Right cardiac atrium (tissue), 5 donors: ENCODE measurements at places on chromosomes 1 and 21. TPM values are rescaled to one million over a fixed set of nuclear protein-coding genes. Genes with fewer than 3 reads are reported as not detected.

- peak; percentile 73 for DNase-seq
These were observed 404 bp upstream of the SCMH1 start for GRCh38 chr1:41242342-41243078.

DNA sequence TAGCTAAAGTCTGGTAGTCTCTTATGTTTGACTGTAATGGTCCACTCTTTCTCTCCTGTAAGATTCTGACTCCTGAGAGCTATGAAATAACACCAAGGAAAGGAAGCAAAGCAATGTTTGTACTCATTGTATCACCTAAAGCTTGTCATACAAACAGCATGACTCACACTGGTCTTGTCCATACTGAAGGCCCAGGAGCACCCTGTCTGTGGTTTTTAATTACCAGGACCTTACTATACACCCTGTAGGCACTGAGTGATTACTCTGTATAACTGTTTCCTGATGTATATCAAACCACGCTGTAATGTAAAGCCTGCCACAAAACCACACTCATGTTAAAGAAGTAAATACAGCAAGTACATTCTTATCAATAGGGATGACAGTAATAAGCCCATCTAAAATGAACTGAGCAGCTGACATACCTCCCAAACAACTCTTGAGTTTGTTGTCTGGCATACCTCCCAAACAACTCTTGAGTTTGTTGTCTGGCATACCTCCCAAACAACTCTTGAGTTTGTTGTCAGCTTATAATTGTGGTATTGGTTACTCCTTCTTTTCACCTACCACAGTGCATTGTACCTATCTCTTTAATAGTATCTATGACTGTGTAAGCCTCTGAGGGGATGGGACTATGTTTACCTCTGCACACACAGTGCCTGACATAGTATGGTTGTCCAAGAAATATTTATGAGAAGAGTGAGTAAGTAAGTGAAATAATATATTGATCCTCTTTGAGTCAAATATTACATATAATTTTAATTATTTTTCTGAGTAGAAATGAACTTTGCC is 11.6 kb upstream of the TNFSF18 start:
- DNase-seq = no peak

DNA sequence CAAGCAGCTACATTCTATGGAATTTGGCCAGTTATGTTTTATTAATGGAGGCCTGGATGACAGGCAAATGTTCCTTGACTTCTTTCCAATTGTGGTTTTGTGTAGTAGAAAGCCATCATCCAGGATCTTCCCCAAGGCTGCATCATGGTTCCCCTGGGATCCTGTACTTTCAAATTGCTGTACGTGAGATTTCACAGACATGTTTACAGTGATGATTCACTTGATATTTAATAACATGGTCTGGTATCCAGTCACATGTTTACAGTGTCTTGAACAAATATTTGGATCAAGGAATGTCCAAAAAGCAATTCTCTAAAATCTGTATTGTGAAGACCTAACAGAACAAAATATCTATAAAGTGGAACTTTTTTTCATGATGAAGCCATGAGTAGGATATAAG is 68.3 kb upstream of the ST6GALNAC3 start:
- no peak for DNase-seq

- DNase-seq = no peak
These were observed 27.1 kb downstream of the MAEL start for GRCh38 chr1:167016100-167016750.

Gene MPL
- 1.4 TPM for total RNA-seq

DNA sequence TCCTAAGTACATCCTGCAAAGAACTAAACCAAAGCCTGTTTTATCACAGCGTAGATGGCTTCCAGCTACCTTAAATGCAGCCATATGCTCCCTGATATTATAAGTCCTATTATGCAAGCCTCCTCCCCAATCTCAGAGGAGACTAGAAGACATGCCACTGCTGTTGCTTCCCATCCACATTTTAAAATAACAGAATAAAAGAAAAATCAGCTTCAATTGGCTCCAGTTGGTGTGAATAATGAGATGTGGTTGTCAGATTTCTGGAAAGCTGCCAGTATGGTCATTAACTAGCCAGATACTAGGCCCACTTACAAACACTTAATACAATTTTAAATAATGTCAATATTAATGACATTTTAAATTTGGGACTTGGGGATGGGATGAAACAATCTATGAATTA is 25.7 kb downstream of the WARS2 start:
- DNase-seq = no peak

DNA sequence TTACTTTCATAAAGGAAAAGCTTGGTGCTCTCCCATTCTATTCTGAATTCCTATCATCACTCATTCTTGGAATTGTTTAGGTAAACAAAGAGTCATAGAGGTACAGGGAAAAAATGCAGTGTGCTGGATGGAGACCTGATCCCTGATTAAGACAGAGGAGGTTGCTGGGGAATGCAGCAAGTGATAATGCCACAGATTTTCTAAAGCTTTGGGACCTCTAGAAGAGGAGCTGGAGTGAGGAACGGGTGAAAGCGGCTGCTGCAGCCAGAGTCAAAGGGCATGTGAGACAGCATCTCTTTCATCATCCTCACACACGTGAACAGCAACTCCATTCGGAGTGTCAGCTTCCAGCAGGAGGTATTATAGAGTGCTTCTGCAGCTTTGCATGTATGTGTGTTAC is 54.9 kb upstream of the DIPK1A start:
- DNase-seq = no peak

Gene SPAG17
- not detected for total RNA-seq

- no peak for DNase-seq
These were observed 47.8 kb upstream of the SRSF10 start for GRCh38 chr1:24027838-24028468.

GRCh38 chr21:31902438-31902837 is 29.6 kb downstream of the HUNK start:
- DNase-seq = no peak

GRCh38 chr1:94790246-94790645 is 29.9 kb upstream of the SLC44A3 start:
- DNase-seq = no peak

DNA sequence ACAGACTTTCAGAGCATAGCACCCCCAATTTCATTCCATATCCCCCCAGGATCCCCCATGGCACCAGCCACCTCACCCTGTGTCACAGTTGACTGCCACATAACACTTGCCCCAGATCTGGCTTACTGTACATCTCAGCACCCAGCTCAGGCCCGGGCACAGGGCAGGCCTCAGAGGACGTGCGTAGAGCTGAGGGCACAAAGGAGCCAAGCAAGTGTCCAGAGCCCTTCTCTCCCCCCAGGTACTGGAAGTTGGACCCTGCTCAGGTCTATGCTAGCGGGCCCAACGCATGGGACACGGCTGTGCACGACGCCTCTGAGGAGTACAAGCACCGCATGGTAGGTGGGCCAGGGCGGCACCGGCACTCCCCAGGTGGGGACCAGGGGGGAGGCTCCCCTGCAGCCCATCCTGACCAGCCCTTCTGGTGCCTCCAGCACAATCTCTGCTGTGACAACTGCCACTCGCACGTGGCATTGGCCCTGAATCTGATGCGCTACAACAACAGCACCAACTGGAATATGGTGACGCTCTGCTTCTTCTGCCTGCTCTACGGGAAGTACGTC is 8.0 kb upstream of the SYTL1 start:
- no peak for DNase-seq

Gene CACHD1
- 6.4 TPM for total RNA-seq

Gene RIIAD1
- 7.7 TPM for total RNA-seq

- DNase-seq = no peak
These were observed 74.1 kb downstream of the SERINC2 start for GRCh38 chr1:31487143-31487542.

- no peak for DNase-seq
These were observed 43.4 kb downstream of the CDCP2 start for GRCh38 chr1:54109129-54110090.

DNA sequence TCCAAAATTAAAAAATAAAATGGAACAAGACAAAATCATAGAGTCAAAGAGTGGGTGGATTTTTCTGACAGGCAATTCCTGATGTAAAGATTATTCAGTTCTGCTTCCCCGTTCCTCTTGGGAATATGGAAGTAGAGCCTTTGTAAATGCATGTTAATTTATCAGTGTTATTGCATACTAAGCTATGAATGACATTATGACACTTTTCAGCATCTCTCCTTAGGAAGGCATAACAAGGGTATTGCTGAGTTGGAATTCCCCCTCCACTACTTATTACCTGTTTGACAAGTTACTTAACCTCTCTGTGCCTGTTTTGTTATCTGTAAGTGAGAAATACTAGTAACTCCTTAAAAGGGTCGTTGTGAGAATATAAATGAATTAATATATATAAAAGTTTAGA is 640.4 kb downstream of the LMO4 start:
- DNase-seq = no peak

GRCh38 chr1:145992502-145992936 is 3.9 kb downstream of the TXNIP start:
- no peak for DNase-seq

Gene S100A1
- 1,739 TPM for total RNA-seq

GRCh38 chr1:243549108-243549507 is 293.3 kb downstream of the SDCCAG8 start:
- DNase-seq = no peak

GRCh38 chr1:232743999-232744398 is 61.2 kb upstream of the MAP10 start:
- no peak for DNase-seq

Gene OSCP1
- total RNA-seq = 7.3 TPM

Gene LCE3D
- total RNA-seq = not detected

GRCh38 chr1:222241410-222241809 is 306.5 kb downstream of the HHIPL2 start:
- DNase-seq = no peak
